NCI-H82 (cell line): ENCODE measurements at places on chromosomes 2 and 18.

GRCh38 chr2:53942280-53942679 is 28.5 kb downstream of the PSME4 start:
- no peak for DNase-seq

GRCh38 chr18:41162781-41163180 is 792.3 kb upstream of the PIK3C3 start:
- DNase-seq = no peak

- no peak for DNase-seq
Observed at GRCh38 chr2:55883357-55883756, 40.2 kb downstream of the EFEMP1 start.

DNA sequence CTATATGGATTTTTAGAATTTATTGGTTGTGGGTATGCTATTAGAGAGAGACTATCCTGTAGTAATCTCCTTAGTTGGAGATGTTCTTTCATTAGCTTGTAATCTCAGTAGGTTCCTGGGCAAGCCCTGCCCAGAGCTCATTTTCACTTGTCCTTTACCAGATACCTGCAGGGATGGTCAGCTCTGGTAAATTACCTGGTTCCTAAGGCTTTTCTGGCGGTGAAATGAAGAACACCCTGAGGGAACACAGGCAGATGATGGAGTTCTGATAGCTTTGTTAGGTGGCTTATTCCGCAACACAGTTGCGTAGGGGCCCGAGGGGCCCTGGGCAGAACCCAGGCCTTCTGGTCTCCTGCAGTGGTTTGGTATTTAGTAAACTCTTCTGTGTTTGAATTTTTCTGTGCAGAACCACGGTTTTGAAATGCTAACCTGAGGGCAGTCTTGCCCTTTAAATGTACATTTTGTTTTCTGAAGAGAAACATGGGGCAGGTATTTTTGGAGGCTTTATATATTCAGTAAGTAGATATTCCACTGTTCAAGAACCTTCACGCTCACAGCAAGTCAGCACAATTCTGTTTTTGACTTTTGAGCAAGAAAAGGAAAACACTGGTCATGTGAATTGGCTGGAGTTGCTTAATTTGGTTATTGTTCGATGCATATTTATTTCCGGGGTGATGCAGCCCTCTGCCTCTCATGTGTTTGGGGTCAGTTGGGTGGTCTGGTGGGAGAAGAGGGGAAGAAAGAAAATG is 22.4 kb downstream of the ZNF532 start:
- no peak for DNase-seq

GRCh38 chr2:16277117-16277516 is 336.8 kb downstream of the MYCN start:
- no peak for DNase-seq
